Suppressor macrophage treated with lipopolysaccharide for 4 hours (primary cell): ENCODE measurements at places on chromosomes 4 and X.

GRCh38 chr4:141132072-141132708 lies 1.1 kb downstream of the RNF150 start:
- no peak for DNase-seq

GRCh38 chr4:137156807-137157206 lies 375.5 kb downstream of the PCDH18 start:
- DNase-seq, result no peak

DNA sequence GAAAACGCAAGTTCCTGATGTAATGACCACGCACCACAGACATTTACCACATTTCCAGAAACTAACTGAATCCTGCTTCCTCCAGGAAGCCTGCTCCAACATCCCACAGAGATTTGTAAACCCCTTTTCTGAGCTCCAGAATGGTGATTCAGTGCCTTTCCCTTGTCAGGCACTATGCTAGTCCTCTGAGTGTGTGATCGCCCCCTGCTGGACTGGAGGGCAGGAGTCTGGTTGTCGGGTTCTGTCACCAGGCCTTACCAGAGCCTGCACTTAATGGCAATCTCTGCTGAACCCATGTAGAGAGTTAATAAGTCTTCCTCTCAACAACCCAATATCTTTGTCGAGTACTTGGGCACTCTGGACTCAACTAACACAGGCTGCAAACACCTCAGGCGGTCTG lies 14.5 kb upstream of the KDM5C start:
- DNase-seq, result no peak

- no peak for DNase-seq
These were observed 34.5 kb downstream of the CHRNA9 start for GRCh38 chr4:40369437-40370274.

- DNase-seq, result no peak
These were observed 58.1 kb downstream of the FNIP2 start for GRCh38 chr4:158826882-158827281.

DNA sequence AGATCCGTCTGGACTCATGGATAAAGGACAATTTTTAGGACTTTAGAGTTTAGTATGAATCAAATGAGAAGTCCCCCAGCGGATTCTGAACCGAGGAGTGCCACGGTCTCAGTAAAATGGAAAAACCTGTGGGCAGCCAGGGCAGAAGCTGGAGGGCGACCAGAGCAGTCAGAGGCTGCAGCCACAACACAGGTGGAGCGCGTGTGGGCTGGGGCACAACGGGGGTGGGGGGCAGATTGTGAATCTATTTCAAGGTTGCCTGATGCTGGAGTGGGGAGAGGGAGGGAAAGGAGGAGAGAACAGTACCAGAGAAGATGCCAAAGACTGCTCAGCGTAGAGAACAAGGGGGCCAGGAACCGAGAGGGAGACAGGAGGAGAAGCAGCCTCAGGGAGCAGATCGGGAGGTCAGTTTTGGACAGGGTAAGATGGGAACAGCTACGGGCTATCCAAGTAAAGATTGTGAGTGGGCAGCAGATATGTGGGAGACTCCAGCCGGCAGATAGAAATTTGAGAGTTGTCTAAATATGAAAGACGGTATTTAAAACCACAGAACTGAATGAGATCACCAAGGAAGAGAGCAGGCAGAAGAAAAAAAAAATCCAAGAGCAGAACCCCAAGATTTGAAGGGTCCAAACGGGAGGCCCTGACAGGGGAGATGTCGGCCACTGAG lies 9.5 kb downstream of the FAT1 start:
- DNase-seq, result no peak

DNA sequence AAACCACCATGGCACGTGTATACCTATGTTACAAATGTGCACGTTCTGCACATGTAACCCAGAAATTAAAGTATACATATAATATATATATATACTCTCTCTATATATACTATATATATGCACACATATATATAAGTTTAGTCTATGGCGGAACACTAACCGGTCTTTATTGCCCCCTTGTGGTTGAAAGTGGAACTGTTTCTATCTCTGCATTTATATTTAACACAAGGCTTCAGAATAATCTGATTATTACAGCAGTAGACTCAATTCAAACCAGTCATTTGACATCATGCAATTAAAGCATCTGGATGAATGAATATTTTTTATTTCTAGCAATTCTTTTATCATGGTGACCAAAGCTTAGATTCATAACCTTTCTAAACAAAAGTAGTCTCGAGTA lies 14.6 kb downstream of the RAB9B start:
- peak; percentile 75 for DNase-seq
